ENCODE measurements at places on chromosomes 1 and 21.
A peak's percentile ranks its signal among the peaks of the same experiment; 100 is the strongest.

DNA sequence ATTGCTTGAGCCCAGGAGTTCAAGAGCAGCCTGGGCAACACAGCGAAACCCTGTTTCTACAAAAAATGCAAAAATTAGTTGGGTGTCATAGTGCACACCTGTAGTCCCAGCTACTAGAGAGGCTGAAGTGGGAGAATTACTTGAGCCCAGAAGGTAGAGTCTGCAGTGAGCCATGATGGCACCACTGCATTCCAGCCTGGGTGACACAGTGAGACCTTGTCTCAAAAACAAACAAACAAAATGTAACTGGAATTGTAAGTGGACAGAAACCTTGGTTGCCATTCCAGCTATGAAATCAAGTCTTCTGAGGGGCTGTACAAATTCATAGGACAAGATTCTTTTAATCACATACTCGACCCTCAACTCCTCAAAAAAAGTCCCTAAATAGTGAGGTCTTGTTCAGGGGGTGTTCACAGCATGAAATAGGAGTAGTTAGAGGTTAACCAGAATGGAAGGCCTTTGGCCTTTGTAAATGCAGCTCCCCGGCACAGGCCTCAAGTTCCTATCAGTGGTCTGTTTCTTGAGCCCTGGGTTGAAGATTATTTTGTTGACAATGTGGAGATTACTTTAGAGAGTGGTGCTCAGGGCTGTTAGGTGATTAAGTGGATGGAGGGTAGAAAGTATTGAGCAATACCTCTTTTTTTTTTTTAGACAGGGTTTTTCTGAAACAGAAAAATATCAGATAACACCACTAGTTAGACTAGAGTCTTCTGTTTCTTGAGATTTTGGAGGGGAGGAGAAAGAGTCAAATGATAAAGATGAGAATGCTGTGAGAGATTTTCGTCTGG, 138.7 kb upstream of the ZNF648 start:
- no peak for DNase-seq

DNA sequence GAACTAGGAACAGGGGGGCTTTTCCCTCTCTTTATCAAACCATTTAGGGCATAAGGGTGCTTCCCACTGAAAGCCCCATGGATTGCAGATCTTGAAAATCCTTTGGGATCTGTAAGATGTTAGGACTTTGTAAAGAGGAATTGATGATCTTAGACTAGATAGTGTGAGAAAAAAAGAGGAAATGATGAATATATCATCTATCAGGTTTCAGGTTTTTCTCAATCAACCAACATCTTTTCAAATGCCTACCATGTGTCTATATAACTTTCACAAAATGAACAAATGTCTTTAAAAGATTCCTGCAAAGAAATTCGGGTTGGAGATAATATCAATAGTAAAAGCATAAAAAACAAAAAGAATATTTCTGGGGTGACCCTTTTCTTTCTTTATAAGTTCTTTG, 50.1 kb downstream of the KCNC4 start:
- DNase-seq, result no peak

DNA sequence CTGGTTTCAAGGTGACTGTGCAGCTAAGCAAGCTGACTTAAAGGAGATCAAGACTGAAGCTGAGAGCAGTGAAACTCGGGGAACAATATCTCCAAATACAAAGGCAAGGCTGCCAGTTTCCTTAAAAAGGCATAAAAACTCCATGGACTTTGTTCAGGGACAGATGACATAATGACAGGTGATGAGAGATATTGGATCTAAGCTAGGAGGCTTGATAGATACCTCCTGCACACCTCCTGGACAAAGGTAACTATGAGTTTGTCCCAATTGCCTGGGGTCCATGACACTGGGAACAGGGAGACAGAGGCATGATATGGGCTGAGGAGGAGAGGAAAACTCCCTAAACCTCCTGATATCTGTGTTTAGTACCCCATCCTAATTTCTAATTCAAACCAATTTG, 55.2 kb downstream of the PRKAB2 start:
- no peak for DNase-seq

DNA sequence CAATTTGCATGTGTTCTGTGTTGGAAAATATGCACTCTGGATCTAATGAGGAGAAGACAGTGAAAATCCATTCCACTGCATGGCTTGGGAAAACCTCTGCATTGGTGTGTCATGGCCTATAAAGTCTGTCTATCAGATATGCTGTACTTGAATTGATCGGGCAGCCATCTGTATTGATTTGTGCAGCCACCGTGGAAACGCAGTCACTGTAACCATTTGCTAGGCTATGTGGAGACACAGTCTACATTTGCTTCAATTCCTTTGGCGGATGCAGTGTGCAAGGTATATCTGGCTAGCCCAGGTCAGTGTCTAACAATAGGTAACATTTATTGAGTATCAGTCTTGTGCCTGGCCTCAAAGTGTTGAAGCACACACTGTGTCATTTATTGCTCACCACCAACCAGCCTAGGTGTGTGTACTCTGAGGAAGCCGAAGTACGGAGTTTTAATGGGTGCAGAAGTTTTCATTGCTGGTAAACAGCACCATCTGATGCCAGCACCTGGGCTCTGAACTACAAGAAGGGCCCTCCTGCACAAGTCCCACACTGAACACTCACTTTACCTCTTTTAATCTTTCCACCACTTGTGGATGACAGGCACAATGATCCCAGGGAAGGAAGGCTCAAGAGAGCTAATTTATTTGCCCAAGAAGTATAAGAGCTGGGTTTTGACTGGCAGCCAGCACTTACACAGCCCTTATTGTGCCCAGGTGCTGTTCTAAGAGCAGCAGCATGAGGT, 83.4 kb downstream of the DAB1 start:
- no peak for DNase-seq

DNA sequence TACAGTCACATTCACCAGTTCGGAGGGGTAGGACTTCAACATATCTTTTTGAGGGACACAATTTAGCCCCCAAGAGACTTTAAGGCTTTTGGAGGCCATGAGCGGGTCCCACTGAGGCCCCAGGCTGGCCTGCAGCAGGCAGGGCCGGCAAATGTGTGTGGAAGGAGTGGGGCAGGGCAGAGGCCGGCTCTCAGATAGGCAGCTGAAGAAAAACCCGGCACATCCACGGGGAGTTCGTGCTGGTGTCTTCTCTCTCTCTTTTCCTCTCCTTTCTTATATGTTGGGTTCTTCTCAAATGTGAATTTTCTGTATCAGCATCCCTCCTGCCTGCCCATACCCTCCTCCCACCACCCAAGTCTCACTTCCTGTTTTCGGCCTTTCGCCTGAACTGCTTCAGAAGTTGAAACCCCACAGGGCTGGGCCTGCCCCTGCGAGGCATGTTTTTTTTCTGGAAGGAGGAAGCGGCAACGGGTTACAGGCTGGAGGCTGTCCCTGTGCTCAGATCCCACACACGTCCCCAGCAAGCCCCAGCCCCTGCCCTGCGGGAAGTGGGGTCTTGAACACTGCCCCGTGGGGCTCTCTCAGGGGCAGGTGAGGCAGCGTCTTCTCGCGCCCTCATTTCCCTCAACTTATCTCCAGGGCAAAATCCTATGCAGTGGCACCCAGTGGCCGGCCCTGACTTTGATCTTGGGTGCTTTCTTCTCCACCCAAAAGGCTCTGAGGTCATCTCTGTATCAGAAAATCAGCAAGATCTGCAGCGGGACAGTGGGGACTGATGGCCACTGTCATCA, 9.7 kb upstream of the UMODL1 start:
- DNase-seq, result peak; percentile 32

DNA sequence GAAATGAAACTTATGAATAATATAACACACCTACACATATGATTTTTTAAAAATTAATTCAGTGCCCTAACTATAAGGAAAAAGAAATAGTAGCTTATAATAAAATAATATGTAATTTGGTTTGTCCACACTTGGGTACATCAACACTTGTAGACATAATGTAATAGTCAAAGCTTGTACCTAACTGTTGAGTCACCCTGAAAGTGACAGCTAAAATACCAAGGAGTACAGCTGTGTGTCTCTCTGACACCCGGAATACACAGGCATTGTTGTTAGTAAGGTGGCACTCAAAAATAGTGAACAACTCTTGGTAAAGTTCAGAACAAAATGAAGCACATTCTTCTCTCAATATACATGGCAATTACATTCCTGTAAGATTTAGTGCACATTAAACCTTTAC, 243.4 kb downstream of the TRABD2B start:
- peak; percentile 15 for DNase-seq

DNA sequence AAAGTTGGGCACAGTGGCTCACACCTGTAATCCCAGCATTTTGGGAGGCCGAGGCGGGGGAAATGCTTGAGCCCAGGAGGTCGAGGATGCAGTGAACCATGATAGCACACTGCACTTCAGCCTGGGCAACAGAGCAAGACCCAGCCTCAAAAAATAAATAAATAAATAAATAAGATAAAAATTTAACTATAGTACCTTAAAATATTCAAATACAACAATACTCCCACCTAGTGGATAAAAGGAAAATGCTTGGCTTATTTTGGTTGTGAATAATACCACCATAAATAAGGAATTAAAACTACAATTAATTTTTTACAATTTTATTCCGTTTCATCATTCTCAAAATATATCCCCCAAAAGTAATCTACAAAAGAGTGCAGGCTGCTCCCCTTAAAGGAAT, 8.1 kb downstream of the PSMG1 start:
- DNase-seq, result no peak

DNA sequence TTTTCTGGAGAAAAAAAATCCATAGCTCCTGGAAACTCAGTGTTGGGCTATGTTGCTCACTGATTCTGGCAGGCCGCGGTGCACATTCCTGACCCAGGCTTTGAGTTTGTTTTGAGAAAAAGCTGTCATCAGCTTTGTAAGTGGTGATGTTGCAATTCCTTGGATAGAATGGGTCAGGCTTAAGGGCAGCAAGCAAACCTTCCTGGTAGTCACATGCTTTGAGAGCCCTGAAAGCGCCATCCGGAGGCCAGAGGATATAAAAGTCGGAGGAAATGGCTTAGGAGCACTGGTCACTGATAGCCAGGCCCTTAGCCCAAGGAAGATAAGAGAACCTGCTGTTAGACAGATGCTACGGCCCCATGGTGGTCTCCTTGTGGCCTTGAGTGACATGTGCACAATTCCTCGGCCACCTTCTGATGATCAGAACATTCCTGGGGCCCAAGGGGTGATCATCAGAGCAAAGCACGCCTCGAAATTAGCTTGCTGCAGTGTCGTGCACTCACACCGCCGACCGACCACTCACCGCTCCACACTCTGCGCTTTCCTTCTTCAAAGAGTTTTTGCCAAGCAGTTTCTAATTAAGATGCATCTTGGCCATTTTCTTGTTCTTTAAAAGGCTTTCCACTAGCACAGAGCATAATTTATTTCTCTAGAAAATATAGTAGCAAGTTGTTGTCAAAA, 78.6 kb downstream of the MAN1C1 start:
- no peak for DNase-seq

GRCh38 chr1:62235576-62235975, 40.9 kb downstream of the L1TD1 start:
- DNase-seq, result no peak

GRCh38 chr1:33338048-33338439, 17.1 kb upstream of the A3GALT2 start:
- no peak for DNase-seq

GRCh38 chr1:153253693-153254092, 5.8 kb upstream of the LORICRIN start:
- DNase-seq, result peak; percentile 18

DNA sequence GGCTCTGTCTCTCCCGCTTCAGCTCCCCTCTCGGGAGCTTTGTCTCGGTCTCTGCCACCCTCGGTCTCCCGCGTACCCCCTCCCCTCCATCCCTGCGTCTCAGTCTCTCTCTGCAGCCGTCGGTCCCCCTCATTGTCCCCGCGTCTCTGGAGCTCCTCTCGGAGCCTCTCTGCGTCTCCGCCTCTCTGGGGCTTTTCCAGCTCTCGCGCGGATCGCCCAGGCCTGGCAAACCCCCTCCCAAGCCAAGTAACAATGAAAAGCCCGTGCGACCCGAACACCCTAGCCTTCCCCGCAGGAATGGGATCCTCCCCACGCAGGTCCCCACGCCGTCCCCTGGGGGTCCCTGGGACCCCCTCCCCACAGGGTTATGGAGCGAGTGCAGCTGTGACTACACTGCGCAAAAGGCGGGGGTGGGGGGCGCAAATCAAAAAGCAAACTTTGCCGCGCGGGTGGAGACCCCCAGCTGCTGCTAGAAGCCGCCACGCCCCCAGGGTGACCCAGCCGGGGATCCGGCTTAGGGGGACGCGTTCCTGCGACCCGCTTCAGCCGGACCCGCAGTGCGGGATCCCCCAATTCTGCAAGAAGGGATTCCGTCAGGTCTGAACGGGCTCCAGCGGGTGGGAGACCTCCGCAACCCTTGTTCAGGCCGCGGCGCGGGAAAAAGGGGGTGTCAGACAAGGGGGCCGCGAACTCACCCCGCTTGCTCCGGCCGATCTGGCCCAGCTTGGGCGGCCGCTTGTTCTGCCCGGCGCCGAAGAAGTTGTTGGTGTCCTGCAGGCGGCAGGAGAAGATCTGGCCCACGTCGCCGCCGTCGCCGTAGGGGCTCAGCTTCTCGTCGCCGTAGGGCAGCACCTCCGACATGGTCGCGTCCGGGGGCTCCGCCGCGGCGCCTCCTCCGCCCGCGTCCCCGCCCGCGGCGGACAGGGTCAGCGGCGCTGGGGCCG, 1.2 kb downstream of the CAMK2N1 start:
- no peak for DNase-seq

DNA sequence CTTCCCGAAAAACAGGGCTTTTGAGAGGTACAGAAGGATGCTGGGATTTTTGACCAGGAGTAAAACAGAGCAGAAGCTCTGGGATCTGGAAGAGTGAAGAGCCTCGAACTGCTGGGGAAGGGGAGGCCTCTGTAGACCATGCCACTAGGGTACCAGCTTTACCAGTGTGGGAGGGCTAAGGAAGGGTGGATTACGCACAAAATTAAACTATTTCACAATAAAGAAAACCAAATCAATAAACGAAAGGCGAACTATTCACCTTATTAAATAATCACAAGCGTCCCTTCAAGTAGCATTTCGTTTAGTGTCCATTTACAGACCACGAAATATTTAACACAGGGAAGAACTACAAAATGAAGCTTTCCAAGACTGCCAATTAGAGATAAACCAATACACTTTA, 723 bp downstream of the CZIB start:
- DNase-seq, result no peak

DNA sequence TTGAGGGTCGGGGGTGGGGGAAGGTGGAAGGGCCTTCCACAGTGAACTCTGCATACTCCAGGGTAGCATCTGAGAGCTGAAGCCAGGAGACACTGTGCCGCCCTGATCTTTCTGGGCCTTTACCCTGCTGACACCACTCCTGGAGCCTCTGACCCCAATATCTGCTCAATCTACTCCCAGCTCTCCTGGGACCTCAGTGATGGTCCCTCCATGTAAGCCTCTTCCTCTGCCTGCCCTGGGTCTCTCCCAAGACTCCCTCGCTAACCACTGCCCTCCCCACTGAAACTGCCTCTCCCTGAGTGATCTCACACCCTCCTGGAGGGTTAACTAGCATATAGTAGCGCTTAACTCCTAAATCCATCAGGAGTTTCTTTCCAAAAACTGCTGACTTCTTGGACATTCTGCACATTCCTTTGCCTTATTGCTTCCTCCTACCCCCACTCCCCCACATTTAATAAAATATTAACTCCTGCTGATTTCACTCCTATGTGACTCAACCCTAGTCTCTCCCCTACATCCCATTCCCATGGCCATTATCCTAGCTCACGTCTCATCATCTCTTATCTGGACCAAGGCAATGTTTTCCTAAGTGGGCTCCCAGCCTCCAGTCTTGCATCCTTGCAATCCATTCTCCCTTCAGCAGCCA, 145.6 kb downstream of the HMGB4 start:
- no peak for DNase-seq

All from activated CD4-positive, alpha-beta T cell treated with anti-CD3 and anti-CD28 coated beads, Interleukin-2, amount 50 U/mL, for 16 hours (primary cell).